ENCODE measurements at places on chromosomes 7 and 10.

DNA sequence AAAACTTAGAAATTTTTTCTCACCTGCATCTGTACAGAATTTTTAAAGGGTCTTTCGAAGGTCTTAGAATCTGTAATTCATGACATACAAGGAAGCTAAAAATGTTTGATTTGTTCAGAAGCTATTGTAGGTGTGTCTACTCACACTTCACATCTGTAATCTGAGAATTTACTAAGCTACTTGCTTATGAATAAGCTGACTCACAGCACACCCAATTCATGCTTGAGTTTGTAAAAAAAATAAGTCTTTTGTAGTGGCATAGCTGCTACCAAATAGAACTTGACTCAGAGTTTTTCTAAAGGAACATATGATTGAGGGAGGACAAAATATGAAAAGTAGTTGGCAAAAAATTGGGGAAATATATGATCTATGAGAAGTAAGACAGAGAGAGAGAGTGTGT is 12.7 kb upstream of the AGR2 start:
- DNase-seq: no peak

DNA sequence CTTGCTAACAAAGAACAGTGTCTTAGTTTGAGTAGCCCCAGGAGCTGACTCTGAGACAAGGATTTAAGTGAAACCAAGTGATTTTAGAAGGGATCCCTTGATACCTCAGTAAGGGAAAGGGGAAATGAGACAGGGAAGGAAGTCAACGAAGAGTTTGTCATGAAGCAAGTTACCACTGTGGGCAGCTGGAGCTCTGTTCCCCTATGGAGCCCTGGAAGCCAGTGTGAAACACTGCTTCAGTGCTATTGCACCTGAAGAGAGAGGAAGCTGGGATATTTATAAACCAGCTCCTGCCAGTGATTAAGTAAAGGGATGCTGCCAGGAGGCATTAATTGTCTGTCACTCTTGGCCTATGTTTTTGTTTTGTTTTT is 58.9 kb upstream of the WAPL start:
- no peak for DNase-seq

DNA sequence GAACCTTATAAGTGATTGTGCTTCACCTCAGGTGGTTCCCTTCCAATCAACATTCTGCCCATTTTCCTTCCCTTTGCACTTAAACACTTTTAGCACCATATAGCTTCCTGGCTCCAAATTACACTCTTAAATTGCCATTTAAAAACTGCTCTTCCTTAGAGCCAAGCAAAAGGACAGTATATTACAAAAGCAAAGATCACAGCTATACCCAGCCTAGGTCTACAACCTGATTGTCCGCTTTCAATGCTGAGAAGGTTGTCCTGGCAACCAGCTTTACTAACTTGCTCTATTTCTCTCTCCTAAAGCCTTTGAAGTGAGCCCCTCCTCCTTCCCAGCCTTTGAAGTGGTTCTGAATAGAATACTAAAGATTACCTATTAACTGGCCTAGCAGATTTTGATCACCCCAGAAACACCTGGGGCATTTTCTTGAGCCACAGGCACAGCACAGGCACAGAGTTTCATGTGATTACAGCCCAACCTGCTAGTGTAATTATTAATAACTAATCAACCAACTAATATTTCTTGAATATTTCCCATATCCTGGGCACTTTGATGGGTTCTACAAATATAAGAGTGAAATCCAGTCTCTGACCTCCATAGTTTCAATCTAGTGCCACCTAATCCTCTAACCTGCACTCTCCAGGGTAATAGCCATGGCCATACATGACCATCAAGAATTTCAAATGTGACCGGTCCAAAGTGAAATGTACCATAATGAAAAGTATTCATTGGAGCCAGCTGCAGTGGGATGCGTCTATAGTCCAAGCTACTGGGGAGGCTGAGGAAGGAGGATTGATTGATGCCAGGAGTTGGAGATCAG is 63.6 kb upstream of the TRIM24 start:
- DNase-seq: no peak

DNA sequence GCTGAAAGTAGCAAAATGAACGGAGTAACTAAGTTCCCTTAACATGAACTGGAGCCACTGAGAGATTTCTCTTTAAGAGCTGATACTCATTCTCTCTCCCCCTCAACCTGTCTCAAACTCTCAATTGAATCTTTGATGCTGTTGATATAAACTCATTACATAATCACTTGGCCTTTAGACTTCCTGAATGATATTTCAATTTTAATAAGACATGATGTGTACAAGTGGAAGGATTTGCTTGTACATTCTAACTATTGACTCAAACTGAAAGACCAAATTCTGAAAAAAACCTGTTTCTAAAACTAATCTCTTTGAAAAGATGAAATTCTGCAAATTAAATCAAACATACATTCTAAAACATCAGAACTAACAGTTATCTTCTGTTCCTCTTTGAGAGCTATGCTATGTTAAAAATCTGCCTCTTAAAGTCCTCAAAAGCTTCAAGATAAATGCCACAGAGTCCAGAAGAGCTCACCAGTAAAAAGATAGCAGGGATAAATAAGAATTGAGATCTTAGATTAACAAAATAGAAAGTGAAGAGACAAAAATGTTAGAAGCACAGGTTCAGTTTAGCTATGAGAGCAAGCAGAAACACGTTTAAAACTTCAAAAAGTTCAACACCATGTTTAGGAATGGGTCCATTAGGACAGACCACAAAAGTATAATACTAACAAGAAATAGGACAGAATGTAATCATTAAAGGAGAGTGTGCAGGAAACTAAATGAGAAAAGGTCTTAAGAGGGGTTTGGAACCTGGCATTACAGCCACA is 46.1 kb downstream of the TNPO3 start:
- DNase-seq: no peak

- DNase-seq: no peak
These were observed 27.2 kb downstream of the HTR5A start for GRCh38 chr7:155097338-155097737.

DNA sequence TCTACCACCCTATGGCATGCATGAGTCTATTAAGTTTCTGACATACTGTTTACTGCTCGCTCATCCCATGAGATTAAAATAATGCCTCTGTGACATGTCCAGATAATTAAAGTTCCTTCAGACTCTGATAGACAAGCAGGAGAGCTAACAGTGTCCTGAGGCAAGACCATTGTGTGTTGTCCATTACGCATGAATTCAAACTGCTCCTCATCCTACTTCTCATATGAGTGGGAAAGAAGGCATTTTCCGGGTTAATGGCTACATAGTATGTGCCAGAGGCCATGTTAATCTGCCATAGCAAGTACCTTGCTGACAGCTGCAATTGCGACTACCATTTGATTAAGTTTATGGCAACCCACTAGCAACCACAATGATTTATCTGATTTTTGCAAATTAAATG is 113.3 kb downstream of the GNAI1 start:
- no peak for DNase-seq

DNA sequence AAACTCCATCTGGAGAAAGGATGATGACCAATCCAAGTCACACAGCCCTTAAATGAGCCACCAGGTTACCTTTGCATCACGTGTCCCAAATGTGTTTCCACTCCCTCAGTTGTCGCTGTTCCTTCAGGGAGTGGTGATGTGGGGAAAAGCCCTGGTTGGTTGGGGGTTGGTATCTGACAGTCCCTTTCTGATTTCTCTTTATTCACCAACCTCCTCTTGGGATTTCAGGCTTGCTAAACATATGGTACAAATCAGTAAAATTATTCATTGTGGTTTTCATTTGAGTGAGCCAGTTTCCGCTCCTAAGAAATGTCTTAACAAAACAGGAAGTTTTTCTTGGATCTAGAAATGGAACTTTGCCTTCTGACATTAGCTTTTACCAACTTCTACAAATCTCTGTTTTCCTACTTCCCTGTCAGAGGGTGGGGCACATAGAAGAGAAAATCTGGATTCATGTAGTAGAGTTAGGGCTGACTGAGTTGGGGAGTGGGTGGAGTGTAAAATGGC is 40.0 kb upstream of the KMT2E start:
- no peak for DNase-seq

DNA sequence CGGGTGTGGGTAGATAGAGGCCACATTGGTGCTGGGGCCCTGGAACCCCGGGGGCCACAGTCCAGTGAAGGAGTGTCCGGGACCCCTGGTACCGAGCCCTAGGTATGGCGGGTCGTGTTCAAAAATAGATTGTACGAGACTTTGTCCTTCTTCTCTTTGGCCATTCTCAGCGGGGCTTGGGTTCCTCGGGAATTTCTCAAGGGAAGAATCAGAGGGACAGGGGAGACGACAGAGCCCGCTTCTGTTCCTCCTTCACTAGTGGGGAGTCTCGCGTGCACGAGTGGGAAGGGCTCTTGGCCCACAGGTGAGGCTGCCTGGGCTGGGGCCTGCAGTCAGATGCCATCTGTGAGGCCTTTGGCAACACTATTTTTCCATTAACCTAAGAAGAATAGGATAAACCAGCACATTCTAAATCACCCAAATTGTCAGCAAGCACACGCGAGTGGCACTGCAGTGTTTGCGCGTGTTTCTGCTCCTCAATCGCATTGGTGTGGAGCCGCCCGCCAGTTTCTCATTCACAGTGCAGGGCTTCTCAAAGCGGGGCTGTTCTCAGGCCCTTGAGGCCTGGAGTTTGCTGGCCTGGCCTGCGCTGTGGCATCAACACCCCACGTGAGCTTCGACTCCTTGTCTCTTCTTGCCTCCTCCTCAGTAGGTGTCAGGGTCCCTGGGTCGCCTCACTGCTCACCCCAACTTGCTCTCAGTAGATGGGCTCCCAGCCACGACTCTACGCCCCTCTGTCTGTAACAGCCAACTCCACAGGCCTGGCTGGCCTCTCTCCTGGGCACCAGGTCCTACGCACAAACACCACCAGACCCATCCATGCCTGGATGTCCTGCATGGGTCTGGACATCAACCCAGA is 187.6 kb upstream of the SHH start:
- no peak for DNase-seq

- DNase-seq: no peak
These were observed 580.6 kb downstream of the PHTF2 start for GRCh38 chr7:78379148-78379547.

GRCh38 chr10:14438057-14438456 is 107.3 kb upstream of the FRMD4A start:
- no peak for DNase-seq

DNA sequence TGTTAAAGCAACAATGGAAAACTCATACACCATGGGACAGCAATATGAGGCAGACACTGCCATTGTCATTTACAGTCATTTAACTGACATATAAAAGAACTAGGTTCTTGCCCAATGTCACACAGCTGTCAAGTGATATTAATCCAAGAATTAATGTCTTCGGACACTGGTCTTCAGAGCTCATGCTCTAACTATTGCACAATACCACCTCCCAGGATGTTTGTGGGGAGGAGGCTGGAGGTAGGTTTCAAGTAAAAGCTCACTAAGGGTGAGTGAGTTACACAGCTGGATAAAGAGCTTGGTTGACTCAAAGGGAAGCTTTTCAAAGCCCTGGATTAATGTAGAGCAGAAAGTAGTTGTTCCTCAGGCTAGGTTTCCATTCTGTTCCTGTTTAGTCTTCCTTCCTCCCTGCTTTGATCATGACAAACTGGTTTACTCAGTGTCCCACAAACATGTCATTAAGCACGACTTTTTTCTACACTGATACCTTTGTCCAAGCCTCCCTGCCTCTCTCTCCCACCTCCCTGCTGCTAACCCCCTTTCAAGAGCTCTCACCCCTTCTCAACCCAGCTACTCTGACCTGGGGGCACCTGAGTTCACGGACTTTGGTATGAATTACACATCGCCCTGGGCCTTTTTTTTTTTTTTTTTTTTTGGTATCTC is 987 bp upstream of the EXOC6 start:
- DNase-seq: no peak

GRCh38 chr7:112790586-112791003 is 402 bp upstream of the TMEM168 start:
- DNase-seq: no peak

DNA sequence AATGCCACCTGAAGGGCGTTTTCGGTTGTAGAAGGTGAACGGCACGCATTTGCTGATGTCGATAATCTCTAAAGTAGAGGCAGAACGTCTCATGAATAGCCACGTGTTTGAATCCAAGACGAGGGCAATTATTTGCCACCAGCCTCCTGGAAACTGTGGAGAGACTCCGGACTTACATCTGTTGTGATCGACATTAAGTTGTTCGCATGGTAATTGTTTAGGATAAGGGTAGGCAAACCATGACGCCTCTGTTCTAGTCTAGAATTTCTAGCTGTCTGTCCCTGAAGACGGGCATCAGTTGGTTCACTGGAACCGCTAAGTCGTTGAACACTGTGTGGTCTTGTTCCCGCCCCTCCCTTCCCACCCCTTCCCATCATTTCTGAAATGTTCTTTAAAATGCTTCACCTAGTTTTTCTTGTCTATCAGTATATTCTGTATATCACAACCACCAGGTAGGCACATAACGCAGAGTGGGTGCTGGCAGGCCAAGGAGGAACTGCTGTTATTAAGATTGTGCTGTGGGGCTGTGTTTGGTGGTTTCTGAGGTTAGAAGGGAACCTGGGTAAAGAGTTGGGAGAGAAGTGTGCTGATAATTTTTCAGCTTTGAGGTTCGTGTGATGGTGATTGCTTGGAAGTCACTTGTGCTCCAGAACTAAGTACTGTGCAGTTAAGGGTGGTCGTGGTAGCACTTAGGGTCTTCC is 1.2 kb downstream of the UBE3C start:
- no peak for DNase-seq

DNA sequence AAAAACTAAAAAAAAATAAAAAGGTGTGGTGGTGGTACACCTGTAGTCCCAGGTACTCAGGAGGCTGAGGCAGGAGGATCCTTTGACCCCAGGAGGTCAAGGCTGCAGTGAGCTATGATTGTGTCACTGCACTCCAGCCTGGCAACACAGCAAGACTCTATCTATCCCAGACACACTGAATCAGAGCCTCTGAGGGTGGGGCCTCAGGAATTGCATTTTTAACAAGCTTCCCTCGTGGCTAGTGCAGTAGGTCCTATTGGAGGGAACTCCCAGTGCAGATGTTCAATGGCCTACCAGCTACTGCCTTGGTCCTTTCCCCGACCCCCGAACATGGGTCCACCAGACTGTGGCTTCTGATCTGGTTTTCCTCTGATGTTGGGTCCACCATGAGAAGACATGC is 14.9 kb downstream of the STRA8 start:
- DNase-seq: no peak

DNA sequence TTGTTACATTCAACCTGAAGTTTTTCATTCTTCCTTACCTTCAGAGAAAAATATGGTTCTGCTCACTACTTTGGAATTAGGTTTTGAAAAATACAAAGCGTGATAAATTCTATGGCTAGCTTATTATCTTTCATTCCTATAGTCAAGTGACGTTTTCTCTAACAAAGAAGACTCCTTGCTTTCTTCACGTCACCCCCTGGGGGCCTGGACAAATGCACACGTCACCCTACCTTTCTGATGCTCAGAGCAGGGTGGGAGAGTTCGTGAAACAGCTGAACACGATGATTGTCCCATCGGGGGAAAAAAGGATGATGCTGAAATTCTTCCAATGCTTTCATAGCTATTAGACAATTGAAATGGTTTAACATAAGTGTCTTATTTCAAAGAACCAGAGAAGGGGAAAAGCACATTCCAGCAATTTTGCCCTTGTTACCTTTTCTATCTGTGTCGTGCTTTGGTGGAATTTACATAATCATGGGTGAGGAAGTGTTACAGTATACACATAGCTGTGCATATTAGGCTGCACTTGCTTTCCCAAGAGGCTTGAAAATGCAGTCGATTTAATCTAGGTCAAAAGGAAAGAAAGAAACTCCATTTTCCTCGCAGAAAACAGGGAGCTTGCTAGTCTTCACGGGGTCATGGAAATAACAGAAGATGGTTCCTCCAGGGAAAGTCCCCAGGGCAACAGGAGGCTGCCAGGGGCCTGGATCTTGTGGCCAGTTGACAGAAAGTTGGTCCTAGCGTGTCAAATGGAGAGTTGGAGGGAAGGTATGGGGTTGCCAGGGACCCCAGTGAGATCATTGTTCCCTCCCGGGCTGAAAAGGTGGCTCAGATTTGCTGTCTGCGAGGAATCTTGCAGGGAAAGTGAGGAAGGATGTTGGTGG is 189.2 kb downstream of the CELF2 start:
- no peak for DNase-seq

Measured in hippocampal formation (tissue), 2 donors.